Pons (tissue), 1 donor: ENCODE measurements at places on chromosomes 4 and X.

DNA sequence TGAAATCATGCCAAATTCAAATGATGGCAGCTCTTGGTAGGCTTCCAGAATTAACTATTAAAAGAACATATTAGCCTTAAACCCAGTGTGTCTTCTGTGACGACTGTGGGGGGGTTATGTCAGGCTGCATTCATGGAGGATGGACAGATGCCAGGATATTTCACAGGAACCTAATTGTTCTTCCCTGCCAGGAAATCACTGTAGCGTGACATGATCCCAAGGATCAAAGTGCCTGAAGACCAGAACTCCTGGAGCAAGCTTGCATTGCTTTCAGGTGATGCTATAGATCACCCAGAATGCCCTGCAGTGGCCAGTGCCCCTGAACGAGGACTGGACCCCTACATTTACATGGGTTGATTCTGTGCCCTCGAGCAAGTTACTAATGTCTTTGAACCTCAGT, 1093.0 kb upstream of the TENM3 start:
- DNase-seq, result no peak

DNA sequence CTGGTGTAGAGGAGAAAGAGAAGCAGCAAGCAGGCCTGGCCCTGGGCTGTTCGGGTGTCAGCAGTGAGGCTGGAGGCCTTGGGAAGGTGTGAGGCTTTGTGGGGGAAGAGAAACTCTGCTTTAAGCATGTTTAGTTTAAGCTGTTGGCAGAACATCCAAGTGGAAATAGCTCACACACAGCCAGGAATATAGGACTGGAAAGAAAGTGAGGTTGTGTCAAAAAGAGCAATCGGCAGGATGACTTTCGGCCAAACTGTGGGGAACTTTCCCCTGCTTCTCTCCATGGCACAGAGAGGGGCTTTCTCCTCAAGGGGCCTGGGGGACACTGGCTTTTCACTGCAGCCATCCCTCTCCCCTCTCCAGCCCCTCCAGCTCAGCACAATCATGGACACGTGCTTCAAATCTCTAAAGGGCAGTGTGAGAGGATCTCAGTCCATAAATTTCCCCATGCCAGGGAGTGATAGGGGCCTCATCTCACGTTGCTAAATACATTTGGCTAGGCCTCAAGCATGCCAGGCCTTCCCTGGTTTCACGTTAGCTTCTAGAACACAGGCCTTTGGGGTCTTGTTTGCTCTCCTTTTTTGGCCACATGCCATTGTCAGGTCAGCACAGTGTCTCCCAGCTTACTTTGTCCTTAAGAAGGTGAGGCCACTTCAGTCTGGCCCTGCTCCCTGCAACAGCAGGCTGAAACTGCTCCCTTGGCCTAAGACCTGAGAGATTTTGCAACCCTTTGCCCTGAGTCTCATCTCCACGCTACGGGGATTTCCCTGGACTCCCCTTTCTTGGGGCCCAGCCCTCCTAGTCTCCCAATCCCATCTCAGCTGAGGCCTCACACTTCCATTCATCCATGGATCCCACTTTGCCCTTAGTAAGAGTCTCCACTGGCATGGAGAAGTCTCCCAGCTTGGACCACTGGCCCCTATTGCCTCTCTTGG, 8.3 kb upstream of the CITED1 start:
- no peak for DNase-seq

- DNase-seq, result no peak
Measured at GRCh38 chrX:120271218-120271617, 20.6 kb downstream of the ZBTB33 start.

- DNase-seq, result no peak
Measured at GRCh38 chrX:68669871-68670270, 22.4 kb downstream of the STARD8 start.

GRCh38 chrX:153708415-153708814, 15.8 kb downstream of the BCAP31 start:
- peak; percentile 68 for DNase-seq

- no peak for DNase-seq
Measured at GRCh38 chrX:53494436-53494835, 60.3 kb upstream of the HSD17B10 start.

- DNase-seq, result peak; percentile 84
Measured at GRCh38 chr4:88291003-88291402, 6.6 kb upstream of the PPM1K start.

DNA sequence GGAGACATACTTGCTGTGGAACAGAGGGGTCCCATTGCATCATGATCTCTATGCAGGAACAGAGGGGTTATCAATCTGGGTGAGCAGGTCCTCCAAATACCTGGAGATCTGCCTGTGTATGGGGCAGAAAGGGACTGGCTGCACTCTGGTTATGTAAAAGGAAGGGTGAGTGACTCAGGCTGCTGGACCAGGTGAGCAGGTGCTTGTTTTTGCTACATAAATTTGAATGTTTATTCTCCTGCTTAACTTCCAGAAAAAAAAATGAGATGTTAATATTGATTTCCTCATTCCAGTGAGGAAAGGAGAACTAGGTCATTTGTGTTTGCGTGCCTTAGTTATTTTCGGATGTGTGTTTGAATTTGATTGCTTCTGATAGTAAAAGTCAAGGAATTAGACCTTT, 225.8 kb upstream of the TRAM1L1 start:
- no peak for DNase-seq

GRCh38 chrX:9595174-9595573, 130.3 kb downstream of the TBL1X start:
- no peak for DNase-seq

- DNase-seq, result no peak
Measured at GRCh38 chrX:8939322-8939721, 94.6 kb downstream of the FAM9B start.

DNA sequence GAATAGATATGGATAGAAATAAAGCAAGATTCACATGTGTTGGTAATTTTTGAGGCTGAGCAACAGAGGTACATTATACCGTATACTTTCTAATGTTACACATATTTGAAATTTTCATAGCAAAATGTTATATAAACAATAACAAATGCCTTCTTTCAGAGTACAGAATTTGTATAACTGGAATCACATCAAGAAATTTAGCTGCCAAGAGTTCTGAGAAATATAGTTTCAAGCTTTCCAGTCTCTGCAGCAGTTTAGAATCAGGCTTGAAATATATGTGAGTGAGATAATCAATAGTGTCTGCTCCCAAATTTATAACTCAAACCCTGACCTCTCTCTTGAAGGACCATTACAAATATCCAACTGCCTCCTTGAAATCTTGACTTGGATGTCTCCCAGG, 23.8 kb downstream of the FAM184B start:
- no peak for DNase-seq

DNA sequence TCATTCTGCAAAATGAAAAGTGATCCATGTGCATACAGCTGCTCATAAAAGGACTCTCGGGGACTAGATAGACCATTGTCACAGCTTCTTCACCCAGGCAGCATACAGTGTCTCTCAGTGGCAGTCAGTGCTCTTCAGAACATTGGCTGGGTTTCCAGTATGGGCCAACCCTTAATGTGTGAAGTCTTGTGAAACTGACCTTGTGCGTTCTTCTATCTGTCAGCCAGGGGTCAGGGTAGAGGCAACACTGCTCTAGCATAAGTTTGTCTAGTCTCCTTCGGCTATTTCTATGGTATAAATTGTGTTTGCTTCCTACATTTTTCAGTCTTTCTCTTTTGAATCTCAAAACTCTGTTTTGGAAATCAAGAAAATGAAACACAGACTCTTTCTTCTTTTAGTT, 37.0 kb upstream of the SMIM31 start:
- peak; percentile 24 for DNase-seq

DNA sequence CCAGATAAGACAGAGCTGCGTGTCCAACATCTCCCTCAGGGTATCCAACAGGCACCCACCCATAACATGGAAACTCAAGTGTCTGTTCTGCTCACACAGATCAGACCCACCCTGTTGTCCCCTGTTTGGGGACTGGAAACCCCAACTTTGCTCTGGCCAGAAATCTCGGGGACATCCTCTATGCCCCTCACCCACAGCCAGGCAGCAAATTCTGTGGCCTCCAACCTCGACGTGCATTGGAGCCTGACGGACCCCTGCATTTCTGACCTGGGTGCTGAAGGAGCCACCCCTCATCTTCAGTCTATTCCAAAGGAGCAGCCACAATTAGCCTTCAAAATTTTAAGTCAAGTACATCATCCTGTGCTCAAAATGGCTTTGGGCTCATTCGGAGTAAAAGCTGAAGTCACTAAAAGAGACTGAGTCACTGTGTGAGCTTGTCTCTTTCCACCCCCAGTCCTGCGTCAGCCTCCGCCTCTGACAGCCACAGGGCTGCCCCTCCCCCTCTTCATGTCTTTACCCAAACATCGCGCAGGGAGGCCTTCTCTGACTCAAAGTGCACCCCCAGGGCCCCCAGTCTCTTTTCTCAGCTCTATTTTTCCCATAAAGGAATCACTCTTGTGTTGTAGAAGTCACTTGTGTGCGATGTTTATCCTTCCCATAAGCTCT, 24.4 kb upstream of the PDE6B start:
- DNase-seq, result no peak
